ENCODE measurements at places on chromosomes 4 and X.

DNA sequence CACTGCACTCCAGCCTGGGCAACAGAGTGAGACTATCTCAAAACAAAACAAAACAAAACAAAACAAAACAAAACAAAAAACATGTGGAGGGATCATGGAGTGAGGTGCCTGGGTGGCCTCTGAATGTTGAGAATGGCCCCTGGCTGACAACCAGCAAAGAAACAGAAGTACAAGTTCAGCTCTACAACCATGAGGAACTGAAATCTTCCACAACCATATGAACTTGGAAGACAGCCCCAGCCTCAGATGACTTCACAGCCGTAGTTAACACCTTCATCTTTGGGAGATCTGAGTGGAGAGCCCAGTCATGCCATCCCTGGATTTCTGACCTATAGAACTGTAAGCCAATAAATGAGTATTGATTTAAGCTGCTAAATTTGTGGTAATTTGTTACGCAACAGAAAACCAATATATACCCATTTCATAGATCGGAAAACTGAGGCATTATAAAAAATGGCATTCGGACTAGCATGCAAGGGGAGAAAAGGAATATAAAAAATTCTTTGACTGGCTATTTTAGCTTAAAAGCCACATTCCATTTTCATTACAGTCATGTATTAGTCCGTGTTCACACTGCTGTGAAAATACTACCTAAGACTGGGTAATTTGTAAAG, 138.7 kb upstream of the RAPGEF2 start:
- DNase-seq, result no peak

GRCh38 chrX:130628516-130628915, 226.7 kb downstream of the RBMX2 start:
- DNase-seq, result no peak

GRCh38 chr4:188408244-188409030, 269.2 kb downstream of the TRIML1 start:
- no peak for DNase-seq

DNA sequence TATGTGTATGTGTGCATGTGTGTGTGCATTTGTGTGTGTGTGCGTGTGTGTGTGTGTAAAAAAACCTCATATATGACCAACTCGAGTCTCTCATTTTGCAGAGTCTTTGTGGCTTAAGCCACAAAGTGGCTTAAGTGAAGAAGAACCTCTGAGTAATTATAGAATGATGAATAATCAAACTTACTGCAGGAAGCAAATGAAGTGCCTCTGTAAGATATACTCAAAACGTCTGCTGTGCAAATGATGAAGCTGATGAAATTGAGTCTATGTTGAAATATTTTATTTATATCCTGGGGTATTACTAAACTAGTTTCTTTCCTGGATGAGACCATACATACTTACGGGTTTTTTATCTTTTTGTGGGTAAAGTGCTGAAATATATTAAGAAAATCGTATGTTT, 1198.7 kb downstream of the PCDH7 start:
- DNase-seq, result no peak

GRCh38 chr4:146957237-146957636, 11.6 kb upstream of the TTC29 start:
- DNase-seq, result no peak

DNA sequence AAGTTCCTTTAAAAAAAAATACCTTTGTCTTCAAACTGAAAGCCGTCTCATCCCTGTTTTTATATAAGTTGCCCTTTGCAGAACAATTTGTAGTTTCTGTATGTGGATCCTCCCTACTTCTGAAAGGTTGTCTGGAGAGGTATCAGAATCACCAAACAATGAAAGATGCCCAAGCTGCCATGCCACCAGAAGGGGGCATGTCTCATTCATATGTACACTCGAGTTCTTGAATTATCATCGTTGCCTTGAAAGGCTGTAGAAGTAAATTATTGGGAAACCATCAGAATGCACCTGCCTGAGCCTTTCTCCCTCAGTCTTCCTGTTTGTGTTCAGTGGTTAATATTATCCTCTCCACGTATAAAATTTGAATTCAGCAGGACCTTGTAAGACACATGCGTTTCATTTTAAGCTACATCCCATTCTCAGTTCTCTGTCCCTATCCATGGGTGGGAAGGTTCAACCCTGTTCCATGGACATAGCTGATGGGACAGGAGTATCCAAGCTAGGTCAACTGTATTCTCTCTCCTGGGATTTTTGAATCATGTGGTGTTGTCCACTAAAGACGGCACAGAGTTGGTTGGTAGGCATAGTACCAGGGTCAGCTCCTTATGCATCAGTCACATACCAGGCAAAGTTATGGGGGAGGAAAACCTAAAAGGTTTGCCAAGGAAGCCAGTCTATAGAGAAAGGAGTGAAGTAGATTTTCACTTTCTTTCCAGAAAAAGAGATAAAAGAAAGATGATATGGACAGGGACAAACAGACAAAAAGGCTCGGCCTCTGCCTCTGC, 24.0 kb downstream of the GALNT7 start:
- no peak for DNase-seq

DNA sequence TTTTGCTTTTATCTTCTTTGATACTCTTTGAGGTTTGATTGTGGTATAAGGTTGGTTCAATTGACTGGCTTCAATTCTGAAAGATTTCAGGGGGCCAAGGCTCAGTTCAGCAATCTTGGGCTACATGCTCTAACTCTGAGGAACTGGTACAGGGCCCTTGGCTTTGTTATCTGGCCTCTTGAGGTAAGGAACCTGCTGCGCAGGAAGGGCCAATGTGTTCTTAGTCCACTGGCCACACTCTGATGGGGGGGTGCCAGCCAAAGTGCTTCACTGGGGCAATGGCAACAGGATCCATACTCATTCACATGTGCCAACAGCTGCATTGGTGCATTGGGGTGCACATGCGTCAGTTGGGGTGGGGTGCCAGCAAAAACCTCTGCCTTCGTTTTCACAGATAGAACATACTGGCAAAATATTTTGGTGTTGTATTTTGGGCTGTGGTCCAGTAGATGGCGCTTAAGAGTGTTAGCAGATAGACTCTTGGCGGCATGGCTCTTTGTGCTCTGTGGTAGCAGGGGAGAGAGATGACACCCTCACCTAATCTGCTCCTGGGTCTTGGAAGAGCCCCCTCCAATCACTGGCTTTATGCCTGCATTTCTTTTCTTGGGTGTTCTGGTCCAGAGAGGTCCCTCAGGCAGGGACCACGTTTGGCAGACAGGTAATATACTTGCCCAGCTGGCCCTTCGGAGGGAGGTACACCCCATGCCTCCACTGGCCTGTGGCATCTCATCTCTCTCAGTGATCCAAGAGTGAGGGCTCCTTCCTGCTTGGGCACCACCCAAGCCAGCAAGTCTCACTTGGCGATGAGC, 42.9 kb downstream of the NDST3 start:
- DNase-seq, result no peak

DNA sequence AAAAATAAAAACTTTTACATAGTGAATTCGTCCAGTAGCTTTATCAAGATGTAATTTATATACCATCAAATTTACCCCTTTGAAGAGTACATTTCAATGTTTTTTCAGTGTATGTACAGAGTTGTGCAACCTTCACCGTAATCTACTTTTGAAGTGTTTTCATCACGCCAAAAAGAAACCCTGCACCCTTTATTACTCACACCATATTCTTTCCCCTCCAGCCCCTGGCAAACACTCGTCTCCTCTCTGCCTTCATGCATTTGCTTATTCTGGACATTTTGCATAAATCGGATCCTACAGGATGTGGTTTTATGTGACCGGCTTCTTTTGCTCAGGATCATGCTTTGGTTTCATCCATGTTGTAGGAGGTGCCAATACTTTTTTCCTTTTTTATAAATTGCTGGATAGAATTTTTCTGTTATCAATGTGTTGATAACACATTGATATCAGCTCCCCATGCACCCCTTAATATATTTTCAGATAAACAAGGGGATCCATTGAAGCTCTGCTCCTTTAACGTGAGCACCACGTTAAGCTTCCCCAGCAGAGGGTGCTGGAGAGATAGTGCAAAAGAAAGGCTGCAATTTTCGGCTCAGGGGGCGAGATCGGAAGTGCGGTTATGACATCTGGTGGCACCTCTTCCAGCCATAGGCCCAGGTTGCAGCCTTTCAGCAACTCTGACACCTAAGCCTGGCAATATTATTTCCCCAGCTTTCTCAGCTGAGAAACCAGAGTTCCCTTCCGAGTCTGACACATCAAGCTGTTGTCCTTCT, 100.1 kb upstream of the VCX3B start:
- no peak for DNase-seq

- no peak for DNase-seq
Observed at GRCh38 chr4:126799971-126800574, 832.7 kb upstream of the INTU start.

GRCh38 chr4:140330311-140330900, 43.0 kb upstream of the SCOC start:
- DNase-seq, result no peak

DNA sequence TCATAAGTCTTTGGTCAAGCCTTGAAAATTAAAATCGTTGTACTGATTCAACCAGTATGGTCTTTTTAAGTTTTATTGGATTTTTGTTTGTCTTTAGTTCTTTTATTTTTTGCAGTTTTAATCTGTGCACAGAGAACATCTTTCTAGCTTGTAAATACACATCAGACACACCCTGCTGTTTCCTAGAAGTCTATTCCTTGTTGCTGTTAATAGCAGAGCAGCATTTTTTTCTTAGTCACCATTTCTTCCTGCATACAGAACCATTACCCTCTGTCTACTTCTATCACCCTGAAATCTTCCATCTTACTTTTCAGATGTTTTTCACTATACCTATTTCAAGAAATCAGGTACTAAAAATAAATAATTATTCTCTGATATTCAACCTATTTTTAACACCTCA, 375.4 kb downstream of the GRID2 start:
- DNase-seq, result no peak

- DNase-seq, result no peak
Observed at GRCh38 chrX:137062915-137063617, 29.3 kb upstream of the GPR101 start.

- no peak for DNase-seq
Observed at GRCh38 chrX:70636218-70636617, 191.6 kb downstream of the DLG3 start.

DNA sequence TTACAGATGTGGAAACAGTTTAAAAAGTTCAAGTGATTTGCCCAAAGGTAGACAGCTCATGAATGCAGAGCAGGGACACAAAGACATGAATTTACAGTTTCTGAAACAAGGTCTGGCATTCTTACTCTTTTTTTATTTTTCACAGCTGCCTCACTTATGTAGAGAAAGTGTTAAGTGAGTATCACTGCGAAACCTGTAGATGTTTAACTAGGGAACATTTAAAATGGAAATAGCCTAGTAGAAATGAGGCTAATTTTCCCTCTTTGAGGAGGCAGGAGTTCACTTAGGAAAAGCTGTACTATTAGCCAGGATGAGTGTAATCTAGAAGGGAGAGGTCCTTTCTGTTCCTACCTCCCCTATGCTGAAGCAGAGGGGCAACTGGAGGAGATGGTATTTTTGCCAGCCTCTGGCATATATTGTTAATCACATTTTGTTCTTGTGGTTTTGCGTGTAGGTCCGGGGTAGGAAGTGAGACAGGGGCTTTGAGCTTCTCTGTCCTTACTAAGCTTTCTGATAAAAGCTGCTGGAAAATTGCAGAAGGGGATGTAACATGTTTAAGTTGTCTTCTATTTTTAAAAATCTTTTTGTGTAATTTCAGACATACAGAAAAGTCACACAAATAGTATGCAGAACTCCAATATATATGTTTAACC, 492.8 kb upstream of the NR3C2 start:
- no peak for DNase-seq

DNA sequence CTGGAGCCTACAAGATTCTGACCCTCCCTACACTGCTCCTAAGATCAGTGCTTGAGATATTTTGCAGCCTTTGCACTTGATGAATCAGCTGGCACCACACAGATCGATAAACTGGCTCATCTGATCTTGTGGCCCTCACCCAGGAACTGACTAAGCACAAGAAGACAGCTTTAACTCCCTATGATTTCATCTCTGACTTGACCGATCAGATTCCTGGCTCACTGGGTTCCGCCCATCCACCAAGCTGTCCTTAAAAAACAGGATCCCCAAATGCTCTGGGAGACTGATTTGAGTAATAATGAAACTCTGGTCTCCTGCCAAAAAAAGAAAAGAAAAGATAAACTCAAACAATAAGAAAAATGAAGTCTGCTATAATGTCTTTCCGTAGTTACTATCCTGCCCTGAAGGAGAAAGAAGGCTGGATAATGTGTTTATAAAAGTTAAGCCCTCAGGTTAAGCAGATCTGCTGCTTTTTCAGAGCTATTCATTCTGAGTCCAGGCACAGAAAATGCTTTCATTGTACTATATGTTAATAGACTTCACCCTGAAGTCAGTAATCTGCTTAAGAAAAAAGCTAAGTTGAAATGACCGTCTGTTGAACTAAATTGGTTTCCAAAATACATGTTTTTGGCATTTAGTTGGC, 795.2 kb downstream of the TRIML1 start:
- no peak for DNase-seq

DNA sequence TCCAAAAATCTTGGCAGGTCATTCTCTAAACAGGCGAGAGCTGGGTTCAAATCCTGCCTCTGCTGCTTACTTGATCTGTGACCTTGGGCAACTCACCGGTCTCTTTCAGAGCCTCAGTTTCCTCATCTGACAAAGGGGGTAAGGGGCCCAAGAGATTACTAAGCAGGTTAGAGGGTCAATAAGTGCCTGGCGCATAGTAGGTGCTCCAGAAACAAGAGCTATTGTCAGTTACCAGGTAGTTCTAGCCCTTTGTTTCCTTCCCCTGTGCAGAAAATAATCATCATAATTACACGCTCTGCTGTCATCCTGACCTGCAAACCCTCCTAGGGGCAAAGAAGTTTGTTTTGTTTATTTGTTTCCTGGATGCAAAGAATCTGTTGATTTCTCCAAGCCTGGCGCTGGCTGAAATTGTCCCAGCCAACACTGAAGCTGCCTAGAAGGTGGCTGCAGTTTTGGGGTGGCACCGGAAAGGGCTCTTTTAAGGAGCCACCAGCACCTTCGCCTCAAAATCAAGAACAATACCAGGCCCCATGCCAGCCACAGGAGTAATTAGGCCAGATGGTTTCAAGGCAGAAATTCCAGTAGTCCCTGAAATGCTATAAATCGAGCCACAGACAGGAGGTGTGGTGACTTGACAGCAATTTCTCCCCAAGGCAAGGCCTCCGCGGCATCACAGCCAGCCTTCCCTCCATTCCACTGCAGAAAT, 10.2 kb upstream of the KIAA0232 start:
- no peak for DNase-seq

DNA sequence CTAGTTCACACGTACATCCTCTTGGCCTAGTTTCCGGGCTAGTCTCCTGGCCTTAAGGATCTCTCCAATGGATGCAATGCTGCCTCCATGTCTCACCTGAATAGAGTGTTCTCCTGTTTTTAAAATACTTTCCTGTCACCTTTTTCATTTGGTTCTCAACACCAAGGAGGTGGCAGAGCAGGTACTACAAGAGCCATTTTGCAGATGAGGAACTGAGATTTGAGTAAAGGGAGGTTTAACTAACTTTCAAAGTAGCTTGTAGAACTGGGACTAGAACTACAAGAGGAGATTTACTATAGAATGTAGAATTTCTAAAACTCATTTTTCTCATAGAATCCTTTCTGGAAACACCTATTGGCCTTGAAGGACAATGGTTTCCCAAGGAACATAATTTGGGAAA, 97.6 kb upstream of the AP1S2 start:
- no peak for DNase-seq
